Fibroblast of lung (primary cell): ENCODE measurements at places on chromosomes 3 and 15. TPM values are rescaled to one million over a fixed set of nuclear protein-coding genes. Genes with fewer than 3 reads are reported as not detected.

- no peak for DNase-seq
Measured at GRCh38 chr3:3800685-3801493, 1.7 kb downstream of the LRRN1 start.

GRCh38 chr3:4717363-4717740 is 224.2 kb downstream of the ITPR1 start:
- no peak for DNase-seq

Gene CHRFAM7A
- 0.26 and 0.66 TPM in 2 replicates for total RNA-seq

DNA sequence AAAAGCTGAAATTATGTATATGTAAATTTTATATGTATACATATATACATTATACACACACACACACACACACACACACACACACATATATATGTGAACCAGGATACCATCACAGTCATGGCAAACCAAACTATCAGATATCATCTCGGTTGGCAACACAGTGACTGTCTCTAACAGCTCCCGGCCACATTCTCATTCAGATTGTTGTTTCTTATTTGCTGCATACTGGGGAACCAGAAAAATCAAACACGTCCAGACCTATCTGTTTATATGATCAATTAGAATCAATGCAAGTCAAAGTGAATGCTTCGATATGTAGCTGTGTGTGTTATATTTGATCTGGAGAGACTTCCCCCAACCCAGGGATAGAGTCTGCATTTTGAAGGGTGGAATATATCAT is 61.1 kb downstream of the TIPARP start:
- no peak for DNase-seq

DNA sequence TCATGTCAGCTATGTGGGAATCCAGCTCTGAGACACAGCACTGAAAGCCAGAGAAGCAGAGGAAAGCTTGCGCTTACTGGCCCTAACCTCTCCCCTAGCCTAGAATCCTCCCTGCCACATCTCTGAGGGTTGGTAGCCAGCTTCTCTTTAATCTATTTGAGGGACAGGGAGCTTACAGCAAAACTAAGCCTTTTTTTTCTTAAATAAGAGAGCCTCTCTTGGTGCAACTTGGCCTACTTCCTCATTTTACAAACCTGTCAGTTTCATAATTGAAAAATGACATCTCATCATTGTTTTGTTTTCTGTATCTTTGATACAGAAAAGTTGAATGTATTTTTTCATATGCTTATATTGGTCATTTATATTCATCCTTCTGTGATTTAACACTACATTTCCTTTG is 193.9 kb downstream of the ZNF621 start:
- no peak for DNase-seq
